GM10248 (cell line): ENCODE measurements at places on chromosomes 7 and 10.

GRCh38 chr7:31488562-31489203 lies 25.2 kb upstream of the ITPRID1 start:
- peak; percentile 74 for DNase-seq

DNA sequence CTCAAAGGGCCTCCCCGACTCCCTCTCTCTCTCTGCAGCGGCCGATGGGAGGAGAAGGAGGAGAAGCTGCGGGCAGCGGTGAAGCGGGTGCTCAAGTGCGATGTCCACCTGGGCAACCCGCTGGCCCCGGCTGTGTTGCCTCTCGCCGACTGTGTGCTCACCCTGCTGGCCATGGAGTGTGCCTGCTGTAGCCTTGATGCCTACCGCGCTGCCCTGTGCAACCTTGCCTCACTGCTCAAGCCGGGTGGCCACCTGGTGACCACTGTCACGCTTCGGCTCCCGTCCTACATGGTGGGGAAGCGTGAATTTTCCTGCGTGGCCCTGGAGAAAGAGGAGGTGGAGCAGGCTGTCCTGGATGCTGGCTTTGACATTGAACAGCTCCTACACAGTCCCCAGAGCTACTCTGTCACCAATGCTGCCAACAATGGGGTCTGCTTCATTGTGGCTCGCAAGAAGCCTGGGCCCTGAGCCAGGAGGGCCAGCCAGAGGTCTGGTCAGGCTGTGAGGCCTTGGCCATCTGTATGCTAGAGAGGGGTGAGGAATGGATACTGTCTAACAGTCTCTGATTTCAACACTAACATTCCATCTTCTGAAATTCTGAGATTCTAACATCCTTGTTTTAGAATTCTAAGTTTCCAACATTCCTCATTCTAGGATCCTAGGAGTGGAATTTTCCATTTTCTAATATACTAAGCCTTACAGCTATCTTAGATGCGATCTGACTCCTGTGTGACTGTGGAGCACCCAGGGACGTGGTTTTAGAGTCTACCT lies 3.6 kb downstream of the INMT start:
- DNase-seq, result no peak

- DNase-seq, result no peak
Observed at GRCh38 chr10:6795541-6795940, 215.5 kb upstream of the PRKCQ start.

- peak; percentile 24 for DNase-seq
Observed at GRCh38 chr10:17453373-17454091, 863 bp downstream of the ST8SIA6 start.

DNA sequence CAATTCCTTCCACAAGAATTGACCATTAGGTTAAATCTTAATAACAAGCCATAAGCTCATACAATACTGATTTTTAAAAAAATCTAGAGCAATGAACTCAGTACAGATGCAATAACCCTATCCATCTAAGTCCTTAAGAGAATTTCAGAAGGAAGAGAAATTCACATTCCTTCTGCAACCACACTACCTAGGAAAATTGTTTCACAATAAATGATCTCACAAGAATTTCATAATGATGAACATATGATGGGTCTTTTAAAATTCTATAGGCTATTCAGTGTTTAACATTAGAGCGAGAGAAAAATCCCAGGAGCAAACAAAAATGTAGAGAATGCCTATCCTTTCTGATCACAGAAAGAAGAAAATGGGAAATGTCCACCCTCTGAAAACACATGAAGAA lies 70.0 kb upstream of the MAGI2 start:
- no peak for DNase-seq
